Ovary (tissue), 10 donors: ENCODE measurements at places on chromosomes 11 and 22. TPM values are rescaled to one million over a fixed set of nuclear protein-coding genes. Genes with fewer than 3 reads are reported as not detected.

MMP8 gene
- not detected for total RNA-seq

DNA sequence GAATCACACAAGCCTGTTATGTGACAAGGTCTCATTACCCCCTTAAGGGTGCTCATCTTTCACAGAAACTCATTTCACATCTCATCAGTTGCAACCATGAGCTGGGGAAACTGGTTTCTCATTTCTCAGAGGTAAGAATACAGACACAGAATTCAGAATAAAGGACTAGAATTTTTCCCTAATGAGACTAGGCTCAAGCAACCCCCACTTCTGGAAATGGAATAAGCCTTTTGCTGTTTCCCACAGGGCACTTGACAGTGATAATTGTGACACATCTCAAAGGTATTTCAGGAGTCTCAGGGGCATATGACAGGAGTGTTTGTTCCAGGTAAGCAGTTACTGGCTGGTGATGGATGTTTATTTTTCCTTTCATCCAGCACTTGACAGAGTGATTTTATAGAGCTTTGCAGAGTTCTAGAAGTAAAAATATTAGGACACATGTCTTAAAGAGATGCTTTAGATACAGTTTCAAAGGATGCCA is 112.9 kb upstream of the DDI1 start:
- no peak for DNase-seq

DNA sequence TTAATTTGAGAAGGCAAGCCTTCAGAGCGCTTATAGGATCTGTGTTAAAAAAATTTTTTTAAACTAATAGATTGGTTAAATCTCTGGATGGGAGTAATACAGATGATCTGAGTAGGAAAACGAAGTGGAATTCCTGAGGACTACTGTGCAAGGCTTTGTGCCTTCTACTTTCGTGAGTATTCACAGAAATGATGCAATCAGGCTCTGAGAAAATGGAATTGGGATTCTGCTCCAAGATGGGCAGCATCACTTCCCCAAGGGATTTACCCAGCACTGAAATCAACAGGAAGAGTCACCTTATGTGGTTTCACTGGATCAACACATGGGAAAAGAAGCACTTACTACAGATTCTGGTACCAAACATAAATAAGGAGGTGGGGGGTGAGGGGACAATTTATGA is 12.5 kb downstream of the KMT5B start:
- no peak for DNase-seq

PDE2A gene
- total RNA-seq, result 12.8 TPM

TSSK2 gene
- not detected for total RNA-seq
